ENCODE measurements at places on chromosomes 7 and 10.
A peak's percentile ranks its signal among the peaks of the same experiment; 100 is the strongest.

DNA sequence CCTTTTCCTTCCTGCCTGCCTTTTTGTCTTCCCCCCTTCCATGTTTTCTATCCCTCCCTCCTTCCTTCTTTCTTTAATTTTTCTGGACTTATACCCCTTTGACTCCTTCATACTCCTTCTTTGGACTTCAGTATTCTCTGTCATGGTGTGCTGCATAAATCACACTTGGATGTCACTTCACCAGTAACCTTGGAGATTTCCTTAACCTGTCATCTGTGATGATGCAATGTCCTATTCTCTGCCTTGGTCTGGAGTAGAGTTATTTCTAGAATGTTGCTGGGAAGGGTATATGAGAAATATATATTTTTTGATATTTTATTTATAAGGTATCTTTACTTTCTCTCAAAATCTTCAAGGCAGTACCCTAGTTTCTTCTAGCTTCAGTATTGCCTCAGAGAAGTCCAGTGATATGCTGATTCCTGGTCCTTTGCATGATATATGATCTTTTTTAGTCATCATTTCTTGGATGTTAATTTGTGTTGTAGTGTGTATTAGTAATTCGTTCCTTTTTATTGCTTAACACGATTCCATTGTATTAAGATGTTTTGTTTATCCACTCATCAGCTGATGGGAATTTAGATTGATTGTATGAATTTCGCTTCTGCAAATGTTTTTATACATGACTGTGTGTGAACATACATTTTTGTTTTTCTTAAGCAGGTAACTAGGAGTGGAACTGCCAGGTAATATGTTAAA lies 206.9 kb upstream of the MBL2 start:
- DNase-seq, result no peak

GRCh38 chr7:70542750-70543376 lies 589.1 kb upstream of the GALNT17 start:
- DNase-seq, result no peak

DNA sequence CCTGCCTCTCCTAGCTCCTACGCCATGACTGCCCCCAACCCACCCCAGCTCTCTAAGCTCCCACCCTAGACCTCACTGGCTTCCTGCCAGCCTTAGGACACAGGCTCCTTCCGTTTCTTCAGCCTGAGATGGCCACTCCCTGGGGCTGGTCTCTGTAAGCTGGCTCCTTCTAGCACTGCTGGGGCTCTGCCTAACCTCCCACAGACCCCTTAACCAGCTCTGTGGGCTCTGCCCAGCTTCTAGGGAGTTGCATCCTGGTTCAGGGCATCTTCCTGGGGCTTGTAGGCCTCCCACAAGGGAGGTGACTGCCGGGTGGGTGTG lies 478.6 kb upstream of the KLF6 start:
- DNase-seq, result no peak

GRCh38 chr7:138658889-138659288 lies 42.3 kb downstream of the SVOPL start:
- no peak for DNase-seq

GRCh38 chr10:43350156-43350555 lies 21.3 kb upstream of the FXYD4 start:
- no peak for DNase-seq

- peak; percentile 32 for DNase-seq
Observed at GRCh38 chr10:102120991-102121738, 997 bp upstream of the LDB1 start.
